ENCODE measurements at places on chromosomes 12 and 14.

DNA sequence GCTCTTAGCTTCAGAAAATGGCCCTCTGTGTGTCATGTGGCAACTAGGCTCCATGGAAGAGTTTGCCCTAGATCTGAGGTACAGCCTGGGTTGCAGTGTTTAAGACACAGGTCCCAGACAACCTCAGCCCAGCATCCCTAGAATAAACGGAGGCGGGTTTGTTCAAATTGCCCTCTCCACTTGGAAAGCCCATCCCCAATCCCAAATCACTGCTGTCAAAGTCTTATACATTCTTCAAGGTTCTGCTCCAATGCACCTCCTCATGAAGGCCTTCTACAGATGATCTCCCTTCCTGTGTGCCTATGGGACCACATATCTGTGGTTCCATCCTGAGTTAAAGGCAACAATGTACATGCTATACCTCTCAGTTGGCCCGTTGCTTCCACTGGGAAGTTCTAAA, 289.8 kb downstream of the DPF3 start:
- DNase-seq, result no peak

GRCh38 chr12:122732170-122732569, 1.5 kb upstream of the HCAR1 start:
- no peak for DNase-seq

DNA sequence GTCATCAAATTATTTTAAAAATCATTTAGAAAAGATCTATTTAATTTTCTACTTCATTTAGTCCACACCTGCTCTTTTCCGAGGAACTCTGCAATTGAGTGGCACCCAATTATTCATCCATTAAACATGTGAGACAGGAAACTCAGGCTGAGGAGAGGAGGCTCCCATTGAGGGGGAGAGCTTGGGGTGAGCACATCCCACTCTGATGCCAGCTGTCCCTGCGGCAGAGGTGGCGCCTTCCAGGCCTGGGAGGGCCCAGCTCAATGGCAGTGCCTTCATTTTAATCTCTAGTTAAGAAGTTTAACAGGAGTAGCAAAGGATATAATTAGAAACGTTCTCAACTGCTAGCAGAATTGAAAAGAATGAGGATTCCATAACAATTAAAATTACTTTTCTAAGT, 92.0 kb downstream of the ITPR2 start:
- DNase-seq, result no peak

- no peak for DNase-seq
These were observed 179.9 kb upstream of the ATF7IP start for GRCh38 chr12:14185427-14186192.

DNA sequence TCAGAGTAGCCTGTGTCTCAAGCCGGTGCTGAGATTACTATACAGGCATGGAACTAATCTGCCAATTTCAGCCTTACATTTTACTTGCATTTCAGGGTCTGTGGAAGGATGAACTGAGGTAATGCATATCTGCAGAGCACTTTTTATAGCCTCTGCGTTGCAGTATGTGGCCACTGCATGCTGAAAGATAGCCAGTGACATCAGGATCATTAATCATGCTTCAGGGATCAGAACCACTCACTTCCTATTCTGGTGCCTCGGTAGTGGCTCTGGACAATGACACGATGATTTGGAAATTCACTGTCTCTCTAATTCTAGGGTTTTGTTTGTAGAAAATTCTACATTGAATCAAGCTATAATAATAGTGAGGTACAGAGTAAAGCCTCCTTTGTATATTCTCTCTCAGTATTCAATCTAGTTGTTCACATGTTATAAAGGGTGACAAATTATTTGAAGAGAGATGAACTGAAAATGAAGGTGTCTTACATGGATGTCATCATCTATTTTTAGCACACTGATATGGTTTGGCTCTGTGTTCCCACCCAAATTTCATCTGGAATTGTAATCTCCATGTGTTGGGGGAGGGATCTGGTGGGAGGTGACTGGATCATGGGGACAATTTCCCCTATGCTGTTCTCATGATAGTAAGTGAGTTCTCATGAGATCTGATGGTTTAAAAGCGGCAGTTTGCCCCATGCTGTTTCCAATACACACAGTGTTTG, 554.3 kb upstream of the MIS18BP1 start:
- no peak for DNase-seq

- no peak for DNase-seq
These were observed 43.9 kb downstream of the SSPN start for GRCh38 chr12:26239122-26239851.

DNA sequence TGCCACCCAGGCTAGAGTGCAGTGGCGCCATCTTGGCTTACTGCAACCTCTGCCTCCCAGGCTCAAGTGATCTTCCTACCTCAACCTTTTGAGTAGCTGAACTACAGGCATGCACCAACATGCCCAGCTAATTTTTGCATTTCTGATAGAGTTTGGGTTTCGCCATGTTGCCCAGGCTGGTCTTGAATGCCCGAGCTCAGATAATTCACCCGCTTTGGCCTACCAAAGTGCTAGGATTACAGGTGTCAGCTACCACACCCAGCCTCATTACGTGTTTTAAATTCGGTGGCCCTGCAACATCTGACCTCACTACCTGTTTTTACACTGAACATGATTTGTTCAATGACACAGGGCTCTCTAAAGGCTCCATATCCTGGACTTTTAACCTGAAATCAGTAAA, 22.9 kb upstream of the RDH16 start:
- DNase-seq, result no peak

GRCh38 chr12:25615119-25615518, 62.0 kb upstream of the LMNTD1 start:
- no peak for DNase-seq

GRCh38 chr12:93773122-93773871, 96.1 kb downstream of the CRADD start:
- DNase-seq, result no peak

DNA sequence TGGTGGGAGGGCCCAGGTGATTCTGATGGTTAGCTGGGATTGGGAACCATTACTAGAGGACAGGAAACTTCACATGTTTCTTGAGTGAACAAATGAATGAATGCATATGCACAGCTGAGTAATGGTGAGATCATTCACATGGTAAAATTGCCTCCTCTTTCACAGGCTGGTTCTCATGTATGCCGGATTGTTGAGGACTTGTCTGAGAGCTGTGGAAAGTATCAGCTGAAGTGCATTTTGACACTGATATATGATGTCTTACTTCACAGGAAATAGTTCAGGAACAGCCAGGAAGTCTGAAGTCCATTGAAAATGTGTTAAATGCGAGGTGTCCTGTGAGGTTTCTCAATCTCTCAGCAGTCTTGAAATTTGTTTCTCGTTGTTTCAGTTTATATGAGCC, 77.6 kb upstream of the DACT1 start:
- no peak for DNase-seq

- no peak for DNase-seq
These were observed 39.5 kb downstream of the WASHC3 start for GRCh38 chr12:102022286-102022685.

- no peak for DNase-seq
These were observed 135.9 kb upstream of the MDM1 start for GRCh38 chr12:68468036-68468435.

DNA sequence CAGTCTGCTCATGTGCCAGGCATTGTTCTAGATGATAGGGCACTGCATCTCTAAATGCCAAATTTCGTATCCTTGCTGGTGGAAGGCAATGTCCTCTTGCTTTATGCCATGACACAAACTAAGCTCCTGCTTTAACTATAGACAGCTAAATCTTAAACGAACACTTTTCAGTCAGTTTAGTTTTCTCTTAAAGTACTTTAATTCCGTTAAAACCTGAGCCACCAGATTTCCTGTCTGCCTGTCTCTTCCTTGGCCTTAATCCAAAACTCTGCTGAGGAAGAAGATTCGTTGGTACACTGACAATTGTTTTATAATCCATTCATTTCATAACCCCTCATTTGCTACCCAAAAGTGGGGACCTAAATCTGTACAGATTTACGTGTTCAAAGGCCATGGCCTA, 194.4 kb upstream of the BCL2L14 start:
- no peak for DNase-seq

- no peak for DNase-seq
These were observed 24.2 kb upstream of the SNRPF start for GRCh38 chr12:95834572-95834971.

DNA sequence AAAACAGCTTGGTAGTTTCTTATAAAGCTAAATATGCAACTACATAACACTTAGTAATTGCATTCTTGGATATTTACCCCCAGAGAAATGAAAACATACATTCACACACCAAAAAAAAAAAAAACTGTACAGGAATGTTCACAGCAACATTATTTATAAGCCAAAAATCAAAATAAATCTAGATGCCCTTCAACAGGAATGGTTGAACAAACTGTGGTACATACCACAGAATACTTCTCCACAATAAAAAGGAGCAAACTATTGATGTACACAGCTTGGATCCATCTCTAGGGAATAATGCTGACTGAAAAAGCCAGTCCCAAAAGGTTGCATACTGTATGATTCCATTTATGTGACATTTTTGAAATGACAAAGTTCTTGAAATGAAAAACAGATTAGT, 62.1 kb upstream of the SLC38A4 start:
- DNase-seq, result no peak

DNA sequence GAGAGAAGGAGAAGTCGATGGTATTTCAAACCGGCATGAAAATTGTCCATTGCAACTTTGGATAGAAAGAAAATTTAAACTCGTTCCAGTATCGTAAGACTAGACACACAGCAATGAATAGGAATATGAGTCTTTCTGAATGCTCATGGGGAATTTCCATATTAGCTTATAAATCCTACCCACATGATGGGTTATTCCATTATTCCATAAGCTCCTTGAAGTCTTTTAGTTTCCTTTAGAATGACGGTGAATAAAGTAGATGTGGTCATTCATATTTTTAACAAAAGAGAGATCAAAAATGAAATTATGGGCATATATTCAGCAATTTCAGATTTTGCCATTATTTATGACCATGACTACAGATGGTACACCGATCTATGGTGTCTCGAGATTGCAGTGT, 163.4 kb upstream of the HMGA2 start:
- no peak for DNase-seq

DNA sequence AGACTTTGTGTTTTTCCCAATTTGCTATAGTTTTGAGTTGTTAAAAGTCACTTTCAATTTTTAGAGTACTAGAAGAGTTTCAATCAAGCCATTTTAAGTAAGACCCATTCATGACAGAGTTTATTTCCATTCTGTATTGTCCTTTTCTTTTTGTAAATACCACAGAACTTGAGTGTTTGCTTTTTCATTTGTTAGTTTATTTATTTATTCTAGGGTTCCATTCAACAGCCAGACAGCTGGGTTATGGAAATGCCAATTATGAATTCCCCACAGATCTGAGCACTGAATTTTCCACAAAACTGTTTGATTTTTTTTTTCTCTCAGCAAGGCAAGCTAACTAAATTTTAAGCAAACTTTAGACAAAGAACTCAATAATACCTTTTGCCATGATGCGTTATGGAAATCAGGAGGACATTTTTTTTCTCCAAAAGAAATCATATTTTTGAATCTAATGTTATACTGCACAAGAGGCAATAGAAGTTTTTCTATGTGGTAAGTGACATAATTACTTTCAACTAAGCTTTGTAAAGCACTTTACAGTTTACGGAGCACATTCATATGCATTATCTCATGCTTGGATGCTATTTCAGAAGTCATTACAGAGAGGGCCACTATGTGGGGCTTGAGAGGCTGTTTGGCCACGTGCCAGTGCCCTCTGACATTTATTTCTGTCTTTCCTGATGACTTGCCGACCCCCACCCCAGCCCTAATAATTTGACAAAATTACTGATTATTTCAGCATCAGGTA, 181.5 kb downstream of the VRK1 start:
- DNase-seq, result no peak

GRCh38 chr12:122968104-122968503, 1.8 kb upstream of the ABCB9 start:
- no peak for DNase-seq

- no peak for DNase-seq
These were observed 70.8 kb downstream of the KCNA5 start for GRCh38 chr12:5114436-5114835.

DNA sequence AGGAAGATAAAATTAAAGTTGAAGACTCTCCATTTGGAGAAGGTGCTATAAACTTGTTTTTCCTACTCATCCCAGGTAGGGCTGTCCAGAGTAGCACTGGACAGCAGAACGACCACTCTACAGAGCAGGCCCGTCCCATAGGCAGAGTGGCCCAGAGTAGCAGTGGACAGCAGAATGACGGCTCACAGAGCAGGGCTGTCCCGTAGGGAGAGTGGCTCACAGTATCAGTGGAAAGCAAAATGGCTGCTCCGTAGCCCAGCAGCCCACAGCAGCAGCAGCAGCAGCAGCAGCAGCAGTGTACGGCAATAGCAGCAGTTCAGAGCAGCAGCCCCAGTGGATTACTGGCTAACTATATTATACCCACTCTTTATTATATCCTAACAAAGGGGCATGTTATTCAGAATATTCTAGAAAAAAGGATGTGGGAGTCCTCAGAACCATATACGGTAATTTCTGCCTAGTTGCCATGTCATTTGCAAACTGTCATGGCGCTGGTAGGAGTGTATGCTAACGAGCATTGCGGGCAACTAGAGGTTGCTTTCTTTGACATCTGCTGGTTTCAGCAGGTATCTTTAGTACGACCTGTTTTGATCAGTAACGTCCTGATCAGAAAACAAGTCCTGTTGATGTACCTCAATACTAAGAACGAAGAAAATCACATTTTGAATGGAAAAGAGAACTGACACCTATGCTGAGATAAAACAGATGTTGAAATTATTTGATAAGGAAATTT, 567.3 kb downstream of the SLC16A7 start:
- DNase-seq, result no peak

- no peak for DNase-seq
These were observed 73.8 kb downstream of the NTF3 start for GRCh38 chr12:5505751-5506150.

DNA sequence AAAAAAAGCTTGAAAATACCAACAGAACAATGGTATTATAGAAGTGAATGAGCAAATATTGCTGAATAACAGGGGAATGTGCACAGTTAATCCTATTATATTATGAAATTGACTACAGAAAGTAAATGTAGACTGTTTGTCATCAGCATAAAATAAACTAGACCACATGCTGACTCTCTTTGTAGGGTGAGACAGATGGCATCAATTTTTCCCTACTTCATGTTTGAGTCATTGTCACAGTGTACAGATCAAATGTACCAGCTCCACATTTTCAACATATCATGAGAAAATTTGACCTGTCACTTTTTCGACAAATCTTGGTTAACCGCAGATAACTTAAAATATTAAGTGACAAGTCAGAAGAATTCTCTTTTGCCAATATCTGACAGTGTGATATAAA, 421.0 kb downstream of the RPL10L start:
- no peak for DNase-seq

- no peak for DNase-seq
These were observed 469 bp upstream of the LRFN5 start for GRCh38 chr14:41606282-41606531.
